ENCODE measurements at places on chromosomes 5 and 9.

GRCh38 chr9:136769710-136770191 lies 5.4 kb upstream of the LCN15 start:
- peak; percentile 49 for DNase-seq

GRCh38 chr9:23431459-23431858 lies 394.6 kb downstream of the ELAVL2 start:
- no peak for DNase-seq

DNA sequence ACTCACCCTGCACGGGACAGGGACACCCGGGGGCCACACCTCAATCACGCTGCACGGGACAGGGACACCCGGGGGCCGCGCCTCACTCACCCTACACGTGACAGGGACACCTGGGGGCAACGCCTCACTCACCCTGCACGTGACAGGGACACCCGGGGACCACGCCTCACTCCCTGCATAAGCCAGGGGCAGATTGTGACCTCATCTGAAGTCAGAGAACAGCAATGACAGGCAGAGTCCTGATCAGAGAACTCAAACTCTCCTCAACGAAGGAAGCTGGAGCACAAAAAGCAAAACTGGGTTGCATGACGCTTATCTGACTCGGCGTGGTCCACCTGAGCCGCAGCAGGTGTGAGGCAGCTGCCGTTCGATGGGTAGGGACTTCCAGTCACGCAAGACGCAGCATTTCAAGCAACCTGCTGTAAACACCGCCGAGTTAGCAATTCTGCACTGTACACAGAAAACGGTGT lies 3.2 kb downstream of the TERT start:
- DNase-seq: no peak

DNA sequence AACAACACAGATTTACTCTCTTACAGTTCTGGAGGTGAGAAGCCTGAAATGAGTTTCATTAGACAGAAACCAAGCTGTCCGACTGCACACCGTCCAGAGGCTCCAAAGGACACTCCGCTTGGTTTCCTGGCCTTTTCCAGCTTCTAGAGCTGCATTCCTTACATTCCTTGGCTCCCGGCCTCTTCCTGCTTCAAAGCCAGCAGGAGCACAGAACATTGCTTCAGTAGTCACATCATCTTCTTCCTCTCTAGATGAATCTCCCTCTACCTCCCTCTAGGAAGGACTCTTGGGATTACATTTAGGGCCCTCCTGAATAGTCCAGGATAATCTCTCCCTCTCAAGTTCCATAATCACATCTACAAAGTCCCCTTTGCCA lies 213.3 kb downstream of the CDK5RAP2 start:
- no peak for DNase-seq

DNA sequence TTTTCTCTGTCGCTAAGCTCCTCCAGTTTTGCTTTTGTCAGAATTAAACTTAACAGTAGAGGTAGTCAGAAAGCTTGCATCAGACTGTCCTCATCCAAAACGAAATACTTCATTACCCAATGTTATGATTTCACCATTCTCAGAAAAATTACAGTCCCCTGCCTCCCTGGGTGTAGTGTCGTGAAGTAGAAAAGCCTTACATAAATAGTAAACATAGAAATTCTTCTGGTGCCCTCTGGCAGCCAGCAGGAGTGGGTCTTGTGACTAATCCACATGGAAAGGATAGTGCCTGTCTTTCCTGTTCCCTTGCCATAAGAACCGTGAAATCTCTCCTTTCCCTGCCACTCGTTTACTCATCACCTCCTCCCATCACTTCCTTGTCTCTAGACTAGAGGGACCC lies 230.6 kb downstream of the GNA14 start:
- DNase-seq: no peak

DNA sequence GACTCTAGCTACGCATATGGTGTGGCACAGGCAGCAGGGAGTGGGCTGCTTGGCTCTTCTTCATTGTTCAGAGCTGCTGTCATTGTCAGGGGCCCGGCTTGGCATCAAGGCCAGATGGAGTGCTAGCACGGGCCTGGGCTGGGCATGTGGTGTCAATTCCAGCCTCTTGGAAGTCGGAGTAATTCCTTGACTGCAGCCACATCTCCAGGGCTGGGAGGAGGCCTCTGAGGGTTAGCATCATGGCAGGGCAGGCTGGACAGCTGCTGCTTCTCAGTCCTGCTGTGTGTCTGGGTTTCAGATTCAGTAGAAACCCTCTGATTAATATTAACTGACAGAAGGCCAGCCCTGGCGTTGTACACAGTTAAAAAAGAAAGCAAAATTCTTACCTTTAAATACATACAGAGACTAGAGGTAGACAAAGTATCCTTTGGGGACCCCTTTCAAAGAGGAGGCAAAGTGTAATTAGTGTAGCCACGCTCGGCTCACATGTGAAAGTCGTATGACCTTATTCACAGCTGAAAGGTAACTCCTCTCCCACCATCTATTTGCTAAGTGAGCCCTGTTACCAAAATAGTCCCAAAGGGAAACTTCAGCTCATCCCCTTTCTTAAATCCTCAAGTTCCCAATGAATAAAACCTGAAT lies 126.4 kb downstream of the DOCK2 start:
- no peak for DNase-seq

DNA sequence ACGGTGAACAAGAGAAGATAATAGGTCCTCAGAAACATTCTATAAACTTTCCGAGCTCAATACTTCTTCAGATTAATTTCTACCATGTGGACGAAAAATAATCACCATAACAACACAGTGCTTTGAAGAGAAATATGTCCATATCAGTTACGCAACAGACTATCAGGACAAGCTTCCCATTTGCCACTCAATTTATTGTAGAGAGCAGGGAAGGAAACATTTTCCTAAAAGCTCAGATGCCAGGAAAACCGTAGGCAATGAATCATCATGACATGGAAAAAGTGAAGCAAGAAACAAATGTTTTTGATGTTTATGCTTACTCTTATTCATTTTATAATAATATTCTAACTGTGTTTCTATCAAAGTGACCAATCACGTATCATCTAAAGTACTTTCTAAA lies 87.6 kb downstream of the S1PR3 start:
- DNase-seq: no peak

- no peak for DNase-seq
Observed at GRCh38 chr5:179698935-179699615, at the start of gene CANX. CANX (plus strand) TSS chr5:179698967; CDS start chr5:179705682, 6,715 bp downstream.

- DNase-seq: no peak
Observed at GRCh38 chr5:135439231-135440205, 7.6 kb downstream of the DCANP1 start.

- DNase-seq: no peak
Observed at GRCh38 chr5:61289669-61290306, 42.3 kb upstream of the ZSWIM6 start.

- no peak for DNase-seq
Observed at GRCh38 chr9:84796404-84796803, 126.9 kb downstream of the NTRK2 start.

- DNase-seq: no peak
Observed at GRCh38 chr9:117080765-117081390, 334.0 kb downstream of the ASTN2 start.

GRCh38 chr5:26003966-26004365 lies 1034.4 kb downstream of the CDH9 start:
- no peak for DNase-seq

GRCh38 chr5:95903838-95904237 lies 57.8 kb downstream of the ELL2 start:
- no peak for DNase-seq

DNA sequence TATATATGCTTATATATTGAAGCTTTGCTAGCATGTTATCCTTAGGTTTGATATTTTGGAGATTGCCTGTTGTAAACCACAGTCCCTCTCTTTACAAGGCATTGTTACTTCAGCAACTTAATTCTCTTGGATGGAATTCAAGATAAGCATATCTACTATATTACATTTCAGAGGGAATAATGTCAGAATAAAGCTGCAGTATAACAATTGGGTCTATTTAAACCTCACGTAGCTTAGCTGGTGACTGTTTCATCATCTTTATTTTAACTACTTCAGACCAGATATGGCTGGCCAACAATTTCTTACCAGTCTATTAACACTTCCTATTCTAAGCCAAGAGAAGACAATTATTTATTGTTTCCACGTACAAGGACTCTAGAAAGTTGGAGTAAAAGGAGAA lies 27.1 kb downstream of the ZCCHC10 start:
- no peak for DNase-seq

DNA sequence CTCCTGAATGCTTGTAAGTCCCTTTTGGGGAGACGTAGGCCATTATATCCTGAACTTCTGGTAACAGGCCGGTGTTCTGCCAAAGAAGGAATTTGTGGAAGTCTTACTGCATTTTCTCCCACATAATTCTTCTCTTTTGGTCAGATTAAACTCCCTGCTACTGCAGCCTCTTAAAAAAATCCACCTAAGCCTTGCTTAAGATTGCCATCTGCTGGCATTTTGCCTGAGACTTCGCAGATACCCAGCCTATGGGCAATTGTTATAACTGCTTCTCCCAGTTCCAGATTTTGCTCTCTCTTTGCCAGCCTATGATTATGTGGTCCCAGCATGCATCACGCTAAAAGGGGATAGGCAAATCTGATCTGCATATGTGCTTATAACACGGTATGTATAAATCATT lies 391.6 kb upstream of the CHD1 start:
- no peak for DNase-seq

- DNase-seq: peak; percentile 3
Observed at GRCh38 chr9:69121155-69122081, 52.7 kb upstream of the TJP2 start.

DNA sequence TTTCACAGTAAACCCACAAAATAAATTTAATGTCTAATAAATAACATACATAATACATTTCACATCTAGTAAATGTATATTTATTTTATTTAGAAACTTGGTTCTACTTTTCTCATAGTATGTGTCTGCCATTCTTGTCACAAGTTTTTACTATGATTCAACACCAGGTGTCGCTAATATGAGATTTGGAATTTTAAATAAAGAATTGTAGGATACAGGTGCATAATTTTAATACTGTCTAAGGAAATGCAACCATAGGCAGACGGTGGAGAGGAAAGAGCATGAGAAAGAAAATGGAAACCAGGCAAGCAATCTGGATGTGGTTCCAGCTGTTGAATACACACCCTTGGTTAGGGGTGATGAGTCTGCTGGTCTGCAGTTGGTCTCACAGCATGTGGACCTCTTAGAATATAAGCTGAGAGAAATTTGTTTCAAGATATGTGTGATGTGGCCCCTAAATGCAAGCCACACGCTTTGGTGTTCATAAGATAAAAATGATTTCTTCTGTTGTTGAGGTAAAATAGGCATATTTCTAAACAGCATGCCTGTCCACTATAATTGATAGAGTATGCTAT lies 114.7 kb upstream of the TXNDC8 start:
- DNase-seq: no peak
